Endodermal cell (in vitro differentiated cells): ENCODE measurements at places on chromosomes 7 and 10.

DNA sequence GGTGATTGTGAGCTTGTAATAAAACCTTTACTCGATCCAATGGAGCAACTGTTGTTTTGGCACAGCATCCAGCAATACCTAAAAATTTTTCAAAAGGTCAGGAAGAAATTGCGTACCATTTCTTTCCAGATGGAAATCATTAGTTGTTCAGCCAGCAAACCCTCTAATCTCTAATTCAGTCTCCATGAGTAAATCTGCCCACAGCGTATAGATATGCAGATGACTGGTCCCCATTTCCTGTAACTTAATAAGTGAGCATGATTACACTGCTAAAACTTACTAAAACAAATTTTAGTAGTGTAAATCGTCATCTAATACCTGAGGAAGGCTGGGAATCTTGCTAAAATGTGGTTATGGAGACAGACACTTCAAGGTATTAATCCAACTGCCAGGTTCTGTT is 10.6 kb downstream of the SLC25A16 start:
- DNase-seq, result no peak

DNA sequence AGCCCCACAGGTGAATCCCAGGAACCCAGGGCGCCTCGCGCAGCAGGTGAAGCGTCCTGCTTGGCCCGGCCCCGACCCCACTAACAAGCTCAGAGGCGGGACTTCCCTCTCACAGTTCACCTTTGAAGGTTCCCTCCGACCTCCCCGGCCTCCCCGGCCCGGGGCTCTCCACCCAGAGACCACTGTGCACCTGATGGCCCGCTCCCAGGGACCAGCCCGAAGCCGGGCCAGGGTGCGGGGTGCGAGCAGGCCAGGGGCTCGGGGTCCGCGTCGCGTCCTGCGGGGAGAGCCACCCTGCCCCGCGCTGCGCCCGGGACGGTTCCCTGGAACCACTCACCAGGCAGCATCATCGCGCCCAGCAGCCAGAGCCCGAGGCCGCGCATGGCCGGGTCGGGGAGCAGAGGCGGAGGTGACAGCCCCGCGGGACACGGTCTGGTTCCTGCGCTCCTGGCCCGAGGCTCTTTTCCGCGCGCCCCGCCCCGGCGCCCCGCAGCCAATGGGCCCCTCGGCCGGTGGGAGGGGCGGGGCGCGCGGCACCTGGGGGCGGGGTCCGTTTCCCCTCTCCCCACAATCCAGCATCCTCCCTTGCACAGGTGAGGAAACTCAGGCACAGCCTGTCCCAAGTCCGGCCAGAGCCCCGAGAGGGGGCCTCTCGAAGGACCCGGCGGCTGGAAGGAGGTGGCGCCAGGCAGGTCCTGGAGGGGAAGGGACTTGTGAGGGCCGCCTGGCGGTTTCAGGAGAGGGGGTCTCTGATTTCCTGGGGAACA is at the start of gene ADAM8:
Gene ADAM8, minus strand, starts transcription at position 434 of the 767 bp plus-strand sequence. Its CDS starts 51 bp downstream, at position 383.
- DNase-seq, result peak; percentile 93

- DNase-seq, result no peak
These were observed 180.1 kb upstream of the CCDC6 start for GRCh38 chr10:60086421-60086820.

GRCh38 chr10:123577921-123578461 is 88.2 kb upstream of the GPR26 start:
- DNase-seq, result peak; percentile 24

- no peak for DNase-seq
These were observed 25.5 kb downstream of the RNLS start for GRCh38 chr10:88557658-88558057.

DNA sequence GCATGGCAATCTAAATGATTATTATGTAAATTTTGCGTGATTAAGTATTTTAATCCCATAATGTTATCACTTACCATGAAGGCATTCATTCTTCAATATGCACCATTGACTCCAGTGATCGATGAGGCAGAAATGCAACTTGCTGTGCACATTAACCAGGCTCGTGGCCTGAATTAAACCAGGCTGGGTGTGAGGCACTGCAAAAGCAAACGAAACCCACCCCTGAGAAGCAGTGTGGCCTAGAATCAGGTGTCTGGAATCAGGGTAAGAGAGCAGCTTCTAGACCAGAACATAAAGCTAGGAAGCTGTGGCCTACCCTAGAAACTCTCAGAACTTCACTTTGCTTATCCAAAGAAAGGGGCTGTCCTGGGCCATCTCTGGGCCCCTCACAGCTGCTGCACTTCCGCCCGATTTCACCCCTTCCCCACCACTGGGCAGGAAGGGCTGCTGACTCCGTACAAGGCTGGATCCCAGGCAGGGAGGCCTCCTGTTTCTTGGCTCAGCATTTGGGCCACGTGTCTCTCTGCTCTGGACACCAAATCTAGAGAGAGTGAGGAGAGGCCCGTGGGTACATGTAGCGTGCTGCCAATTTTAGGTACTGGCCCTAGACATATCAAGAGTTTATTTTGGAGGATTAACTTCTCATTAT is 4.4 kb downstream of the PTPRE start:
- DNase-seq, result peak; percentile 31

DNA sequence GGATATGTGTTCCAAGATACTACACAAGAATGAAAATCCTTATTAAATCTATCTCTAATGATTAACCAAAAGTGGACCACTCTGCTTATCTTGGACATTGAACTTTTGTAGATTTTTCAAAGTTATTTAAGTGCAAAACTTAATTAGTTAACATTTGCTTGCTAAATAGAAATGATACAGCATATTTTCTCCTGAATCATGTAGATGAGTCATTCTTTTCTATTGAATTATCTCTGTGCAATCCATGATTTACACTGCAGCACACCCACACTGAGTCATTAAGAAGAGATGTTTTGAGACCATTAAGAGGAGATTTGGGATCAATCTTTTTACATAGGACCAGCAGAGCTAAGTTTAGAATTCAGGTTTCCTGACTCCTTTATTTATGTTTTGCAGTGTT is 6.6 kb upstream of the ABCC2 start:
- DNase-seq, result no peak

DNA sequence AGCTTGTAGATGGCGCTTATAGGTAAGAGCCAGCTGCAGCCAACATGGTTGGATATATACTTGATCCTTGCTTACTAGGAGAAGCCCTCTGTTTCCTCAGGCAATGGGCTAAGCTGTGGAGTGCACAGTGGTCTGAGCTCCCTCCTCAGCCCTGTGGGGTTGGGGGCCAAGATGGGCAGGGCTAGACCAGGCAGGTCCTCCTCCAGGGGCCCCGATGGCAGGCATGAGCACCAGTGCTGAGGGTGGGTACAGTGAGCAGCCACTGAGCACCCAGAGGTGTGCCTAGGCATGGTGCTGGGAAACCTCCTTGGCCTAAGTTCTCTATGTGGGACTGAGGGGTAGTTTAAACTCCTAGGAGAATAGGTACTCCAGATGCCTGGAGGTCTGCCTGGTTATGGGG is 680.2 kb downstream of the SUGCT start:
- DNase-seq, result no peak
